ENCODE measurements at places on chromosomes 4 and X.

DNA sequence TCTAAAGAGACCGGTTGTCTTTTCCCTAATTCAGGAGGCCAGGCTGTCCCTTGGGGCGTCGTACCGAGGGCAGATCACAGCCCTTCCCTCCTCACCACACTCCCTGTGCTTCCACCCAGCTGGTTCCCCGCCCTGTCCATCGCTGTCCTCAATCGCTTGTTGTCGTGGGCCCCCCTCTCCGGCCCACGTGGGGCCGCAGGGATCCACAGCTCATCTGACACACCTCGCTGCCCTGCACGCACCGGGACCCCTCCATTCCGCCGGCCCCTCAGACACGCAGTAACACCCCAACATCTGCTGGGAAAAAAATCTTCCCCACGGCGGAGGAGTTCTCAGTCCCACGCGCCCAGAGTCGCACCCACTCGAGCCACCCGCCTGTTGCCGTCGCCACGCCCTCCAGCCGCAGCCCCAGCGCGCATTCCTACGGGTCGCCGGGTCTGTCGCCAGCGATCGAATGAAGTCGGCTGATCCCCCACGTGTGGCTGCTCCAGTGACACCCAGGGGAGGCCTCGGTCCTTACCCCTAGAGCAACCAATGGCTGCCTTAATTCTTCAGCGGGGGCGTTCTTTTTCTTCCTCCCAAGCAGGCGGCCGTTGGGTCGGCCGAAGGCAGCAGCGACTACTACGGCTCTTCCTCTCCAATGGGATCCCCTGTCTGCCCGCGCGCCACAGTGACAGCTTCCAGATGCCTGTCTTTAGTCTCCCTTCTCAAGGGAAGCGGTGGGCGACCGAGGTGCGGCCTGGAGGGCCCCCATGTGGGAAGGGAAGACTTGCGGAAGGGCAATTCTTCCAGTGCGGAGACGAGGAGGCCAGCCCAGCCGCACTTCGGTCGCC is 893 bp upstream of the SEPTIN11 start:
- peak; percentile 22 for DNase-seq

GRCh38 chrX:109886122-109886761 is 116.7 kb upstream of the TMEM164 start:
- DNase-seq, result no peak

DNA sequence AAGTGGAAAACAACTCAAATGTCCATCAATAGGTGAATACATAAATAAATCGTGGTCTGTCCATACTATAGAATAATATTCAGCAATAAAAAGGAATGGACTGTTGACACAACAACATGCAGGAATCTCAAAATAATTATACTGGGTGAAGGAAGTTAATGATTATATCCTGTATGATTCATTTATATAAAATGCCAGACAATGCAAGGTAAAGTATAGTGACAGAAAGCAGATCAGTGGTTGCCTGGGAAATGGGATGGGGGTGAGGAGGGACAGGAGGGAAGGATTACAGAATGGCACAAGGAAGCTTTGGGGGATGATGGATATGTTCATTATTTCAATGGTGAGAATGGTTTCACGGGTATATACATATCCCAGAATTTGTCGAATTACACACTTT is 12.3 kb downstream of the PYURF start:
- DNase-seq, result no peak

DNA sequence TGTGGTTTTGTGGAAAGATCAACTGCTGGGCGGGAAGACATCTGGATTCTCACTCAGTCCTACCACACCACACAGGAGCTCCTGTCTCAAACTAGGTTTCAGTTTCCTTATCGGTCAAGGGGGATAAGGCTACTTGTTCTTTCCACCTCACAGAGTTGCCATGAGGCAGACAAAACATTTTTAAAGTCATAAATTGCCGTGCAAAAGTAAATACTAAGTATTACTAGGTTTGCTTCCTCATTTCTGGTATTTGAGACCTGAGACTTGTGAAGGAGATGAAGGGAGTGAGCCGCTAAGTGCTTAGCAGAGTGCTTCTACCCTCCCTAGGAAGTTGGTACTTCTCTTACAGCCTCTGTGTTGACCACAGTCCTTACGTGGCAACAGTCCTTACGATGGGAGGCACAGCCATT is 1.5 kb downstream of the LAP3 start:
- DNase-seq, result no peak

DNA sequence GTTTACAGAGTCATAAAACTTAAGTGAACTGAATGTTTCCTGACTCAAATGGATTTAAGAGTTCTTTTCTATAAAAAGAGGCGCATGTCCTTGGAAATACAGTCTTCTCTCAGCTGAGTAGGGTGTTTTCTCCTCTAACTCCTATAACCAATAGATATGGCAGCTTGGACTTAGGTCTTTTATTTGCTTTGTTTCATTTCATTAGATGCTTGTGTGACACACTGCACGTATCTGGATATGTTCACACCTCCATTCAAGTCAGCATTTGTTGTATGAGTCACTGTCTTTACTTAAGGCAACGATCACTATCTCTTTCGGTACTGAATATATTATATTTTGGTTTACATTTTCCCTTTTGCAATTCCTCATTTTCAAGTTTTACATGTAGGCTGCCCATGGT is 136.6 kb downstream of the ARSF start:
- no peak for DNase-seq

- DNase-seq, result no peak
Observed at GRCh38 chr4:45438047-45438446, 685.8 kb downstream of the GABRG1 start.

DNA sequence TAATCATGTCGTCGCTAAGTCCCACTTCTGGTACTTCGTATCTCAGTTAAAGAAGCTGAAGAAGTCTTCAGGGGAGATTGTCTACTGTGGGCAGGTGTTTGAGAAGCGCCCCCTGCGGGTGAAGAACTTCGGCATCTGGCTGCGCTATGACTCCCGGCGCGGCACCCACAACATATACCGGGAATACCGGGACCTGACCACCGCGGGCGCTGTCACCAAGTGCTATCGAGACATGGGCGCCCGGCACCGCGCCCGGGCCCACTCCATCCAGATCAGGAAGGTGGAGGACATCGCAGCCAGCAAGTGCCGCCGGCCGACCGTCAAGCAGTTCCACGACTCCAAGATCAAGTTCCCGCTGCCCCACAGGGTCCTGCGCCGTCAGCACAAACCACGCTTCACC is 11.3 kb downstream of the PNCK start:
- no peak for DNase-seq

GRCh38 chr4:110344165-110344564 is 131.8 kb upstream of the ENPEP start:
- no peak for DNase-seq

DNA sequence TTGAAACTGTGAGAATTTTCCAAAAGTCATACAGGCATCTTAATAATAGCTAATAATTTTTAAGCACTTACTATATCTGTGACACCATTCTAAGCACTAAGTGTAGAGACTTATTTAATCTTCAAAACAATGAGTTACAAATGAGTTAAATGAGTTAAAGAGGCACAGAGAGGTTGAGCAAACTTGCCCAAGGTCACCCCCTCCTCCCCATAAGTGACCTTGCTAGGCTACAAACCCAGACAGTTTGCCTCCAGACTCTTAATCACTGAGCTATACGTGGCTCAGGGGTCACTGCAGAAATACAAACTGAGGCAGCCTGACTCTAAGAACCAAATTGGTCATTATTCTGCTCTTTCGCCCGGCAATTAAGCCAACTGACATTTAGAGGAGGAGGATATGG is 15.5 kb downstream of the CTPS2 start:
- DNase-seq, result no peak

DNA sequence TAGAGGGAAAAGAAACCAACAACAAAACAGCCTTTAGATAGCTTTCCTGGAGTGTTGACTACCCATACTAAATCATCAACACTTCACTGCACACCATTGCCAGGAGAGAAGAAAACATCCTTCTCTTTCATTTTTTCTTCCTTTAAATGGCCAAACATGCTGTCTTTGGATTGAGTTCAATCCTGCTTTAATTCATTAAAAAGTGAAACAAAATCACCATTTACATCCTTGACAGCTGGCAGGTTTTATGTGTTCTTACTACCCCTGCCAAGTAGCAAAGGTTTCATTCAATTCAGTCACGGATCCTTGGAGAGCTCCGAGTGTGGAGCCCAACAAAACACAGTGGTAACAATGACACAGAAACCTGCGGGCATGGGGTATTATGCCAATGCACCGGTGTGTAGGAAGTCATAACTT is 568.3 kb downstream of the ANKRD50 start:
- no peak for DNase-seq

GRCh38 chr4:103046416-103047290 is 27.1 kb upstream of the SLC9B1 start:
- no peak for DNase-seq

GRCh38 chrX:46831765-46832327 is 5.0 kb upstream of the RP2 start:
- no peak for DNase-seq

DNA sequence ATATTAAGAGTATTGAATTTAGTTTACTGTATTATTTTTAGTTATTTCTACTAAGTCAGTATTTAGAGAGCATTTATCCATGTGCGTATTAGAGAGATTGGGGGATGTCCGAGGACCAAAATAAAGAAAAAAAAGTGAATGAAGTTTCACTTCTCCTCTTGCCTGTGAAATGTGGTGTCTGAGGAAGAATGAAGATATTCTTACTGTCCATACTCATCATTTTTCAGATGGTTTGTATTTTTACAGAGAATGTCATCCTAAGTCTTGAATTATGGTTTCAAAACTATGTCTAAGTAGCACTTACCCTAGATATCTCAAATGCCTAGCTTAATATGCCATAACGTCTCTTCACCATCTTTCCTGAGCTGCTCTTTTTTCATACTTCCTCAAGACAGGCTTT is 854.3 kb downstream of the C4orf33 start:
- no peak for DNase-seq

GRCh38 chrX:47156611-47157520 is 11.8 kb downstream of the RBM10 start:
- DNase-seq, result no peak

Data from stimulated activated CD4-positive, alpha-beta T cell treated with anti-CD3 and anti-CD28 coated beads, Interleukin-15, amount 100 ng/mL, for 48 hours (primary cell).